ENCODE measurements at places on chromosomes 2 and 18.

DNA sequence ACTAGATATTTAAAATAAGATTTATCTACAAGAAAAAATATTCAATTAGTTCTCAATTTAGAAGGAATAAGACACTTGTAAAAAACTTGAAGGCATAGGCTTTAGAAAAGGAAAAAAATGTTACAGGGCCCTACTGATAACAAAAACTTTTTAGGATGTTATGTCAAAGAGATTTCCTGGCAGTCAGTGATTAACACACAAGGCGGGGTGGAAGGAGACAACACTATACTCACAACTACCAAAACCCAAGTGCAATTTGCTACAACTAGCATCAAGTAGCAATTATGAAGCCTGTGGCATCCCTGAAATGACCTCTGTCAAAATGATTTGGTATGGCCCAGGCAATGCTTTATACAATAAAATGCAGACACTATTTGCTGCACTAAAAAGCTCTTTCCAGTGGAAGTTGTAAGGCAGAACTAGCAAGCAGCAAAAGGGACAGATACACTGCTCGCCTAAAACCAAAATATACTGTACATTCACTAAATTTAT is 15.3 kb downstream of the STRN start:
- no peak for DNase-seq

GRCh38 chr2:226782092-226782713 is 17.4 kb downstream of the IRS1 start:
- DNase-seq, result no peak

DNA sequence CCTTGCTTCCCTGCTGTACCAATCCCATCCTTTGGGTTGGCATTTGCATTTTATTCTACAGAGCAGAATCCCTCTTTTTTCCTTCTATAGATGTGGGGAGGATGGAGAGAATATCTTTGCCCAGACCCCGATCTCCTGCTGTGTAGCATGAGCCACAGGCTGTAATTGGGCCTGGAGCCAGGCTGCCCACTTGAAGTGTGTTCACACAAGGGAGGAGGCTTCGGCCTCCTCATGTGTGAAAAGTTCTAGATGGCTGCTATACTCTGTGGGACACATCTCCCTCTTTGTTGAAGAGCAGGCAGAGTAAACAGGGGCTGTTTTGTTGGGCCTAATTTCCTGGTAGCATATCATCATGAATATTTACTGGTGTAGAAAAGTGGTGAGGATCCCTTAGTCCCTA is 126.3 kb downstream of the XRCC5 start:
- DNase-seq, result peak; percentile 84

GRCh38 chr18:26004832-26005231 is 85.6 kb downstream of the SS18 start:
- peak; percentile 3 for DNase-seq

- peak; percentile 70 for DNase-seq
Observed at GRCh38 chr2:94871226-94872087, at the start of gene TEKT4. Gene TEKT4 (plus strand): TSS chr2:94871430. CDS start chr2:94871580, 150 bp downstream.

- no peak for DNase-seq
Observed at GRCh38 chr2:230459216-230459615, 43.2 kb downstream of the SP100 start.
